ENCODE measurements at places on chromosomes 3 and 15.

DNA sequence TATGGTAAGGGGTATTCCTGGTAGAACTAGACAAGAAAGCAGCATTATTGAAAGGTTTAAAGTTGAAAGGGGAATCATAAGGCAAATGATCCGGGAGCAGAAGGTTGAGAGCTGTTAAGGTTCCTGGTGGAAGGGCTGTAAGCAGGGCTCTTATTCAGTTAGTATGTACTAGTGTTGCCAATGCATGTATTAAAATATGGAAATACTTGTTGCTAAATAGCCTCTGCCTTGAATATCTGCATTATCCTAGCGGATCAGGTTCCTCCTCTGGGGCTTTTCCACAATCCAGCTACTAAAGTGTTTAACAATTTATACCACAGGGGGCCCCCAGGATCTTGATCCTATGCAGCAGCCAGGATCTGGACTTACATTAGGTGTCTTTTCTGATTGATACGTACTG is 7.3 kb upstream of the COPB2 start:
- no peak for DNase-seq

GRCh38 chr15:70566047-70566835 is 197.1 kb downstream of the UACA start:
- no peak for DNase-seq

DNA sequence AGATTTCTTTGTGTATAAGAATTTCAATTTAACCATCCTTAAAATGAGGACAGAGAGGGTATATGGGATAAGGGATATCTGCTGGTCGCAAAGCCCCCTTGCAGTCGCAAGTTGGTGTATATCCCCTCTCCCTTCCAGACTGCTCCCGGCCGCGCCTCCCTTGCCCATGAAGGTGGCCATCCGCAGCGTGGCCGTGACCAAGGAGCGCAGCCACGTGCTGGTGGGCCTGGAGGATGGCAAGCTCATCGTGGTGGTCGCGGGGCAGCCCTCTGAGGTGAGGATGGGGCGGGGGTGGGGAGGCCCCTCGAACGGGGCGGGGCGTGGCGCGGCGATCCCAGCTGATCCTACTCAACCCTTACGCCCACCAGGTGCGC is 29.4 kb downstream of the NBEAL2 start:
- no peak for DNase-seq

DNA sequence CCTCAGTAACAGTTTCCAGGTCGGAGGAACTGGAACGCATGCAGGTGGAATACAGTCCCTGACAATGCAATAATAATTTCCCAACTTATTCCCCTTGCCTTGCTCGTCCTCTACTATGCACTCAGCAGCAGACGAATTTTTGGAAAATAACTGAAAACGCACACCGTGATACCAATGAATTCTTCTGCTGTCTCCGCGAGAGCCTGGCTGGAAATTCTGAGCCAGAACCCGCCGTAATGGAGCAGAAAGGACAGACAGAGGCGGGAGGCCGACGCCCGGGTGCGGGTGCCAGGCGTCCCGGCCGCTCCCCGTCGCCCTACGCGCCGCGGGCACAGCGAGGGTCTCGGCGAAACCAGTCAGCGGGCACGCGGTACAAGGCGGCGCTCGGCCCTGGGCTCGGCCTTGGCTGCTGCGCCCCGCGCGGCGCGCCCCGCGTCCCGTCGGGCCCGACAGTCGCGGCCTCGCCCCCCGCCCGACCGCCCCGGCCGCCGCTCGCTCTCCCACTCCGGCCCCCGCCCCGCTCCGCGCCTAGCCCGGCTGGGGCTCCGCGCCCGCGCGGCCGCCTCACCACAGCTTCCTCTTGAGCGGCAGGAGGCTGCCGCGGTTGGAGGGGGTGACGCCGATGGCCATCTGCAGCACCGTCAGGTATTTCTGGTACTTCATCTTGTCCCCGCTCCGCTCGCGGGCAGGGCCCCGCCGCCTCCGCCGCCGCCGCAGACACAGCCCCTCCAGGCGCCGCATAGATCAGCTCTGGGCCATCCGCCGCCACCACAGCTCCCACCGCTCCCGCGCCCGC is 114.5 kb upstream of the GOLGA8J start:
- no peak for DNase-seq

GRCh38 chr3:120093911-120094775 is at the start of gene GSK3B:
TSS of gene GSK3B (minus strand) at chr3:120094447. CDS start at chr3:120093434, 1,013 bp downstream.
- DNase-seq, result peak; percentile 97

GRCh38 chr3:43296565-43296964 is 10.2 kb downstream of the SNRK start:
- peak; percentile 29 for DNase-seq

GRCh38 chr15:86121568-86122225 is 42.0 kb downstream of the AGBL1 start:
- no peak for DNase-seq

DNA sequence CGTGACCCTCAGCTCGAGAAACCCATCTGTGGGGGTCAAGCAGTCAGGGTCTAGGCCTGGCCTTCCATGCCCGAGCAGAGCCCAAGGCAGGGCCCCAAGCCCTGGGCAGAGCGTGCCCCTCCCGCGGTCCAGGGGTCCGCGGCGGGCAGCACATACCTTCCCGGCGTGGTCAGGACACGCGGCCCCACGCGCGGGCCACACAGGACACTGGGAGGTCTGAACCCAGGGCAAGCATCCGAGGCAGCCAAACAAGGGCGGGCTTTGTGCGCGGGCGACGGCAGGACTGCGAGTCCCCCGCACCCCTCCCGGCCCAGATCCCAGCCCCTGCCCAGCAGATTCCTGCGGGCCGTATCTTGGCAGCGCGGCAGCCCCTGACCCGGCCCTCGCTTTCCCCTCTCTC is 61.6 kb upstream of the ACAN start:
- DNase-seq, result no peak

DNA sequence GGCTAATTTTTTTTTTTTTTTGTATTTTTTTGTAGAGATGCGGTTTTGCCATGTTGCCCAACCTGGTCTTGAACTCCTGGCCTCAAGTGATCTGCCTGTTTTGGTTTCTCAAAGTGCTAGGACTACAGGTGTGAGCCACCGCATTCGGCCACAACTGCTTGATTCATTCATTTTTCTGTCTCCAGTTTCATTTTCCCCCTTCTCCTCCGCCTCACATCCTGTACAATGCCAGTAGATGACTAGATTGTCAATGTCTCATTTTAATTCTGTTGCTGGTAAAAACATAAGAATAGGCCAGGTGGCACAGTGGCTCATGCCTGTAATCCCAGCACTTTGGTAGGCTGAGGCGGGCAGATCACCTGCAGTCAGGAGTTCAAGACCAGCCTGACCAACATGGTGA is 12.0 kb upstream of the ZNF592 start:
- peak; percentile 42 for DNase-seq

Data from stimulated activated CD8-positive, alpha-beta memory T cell treated with anti-CD3 and anti-CD28 coated beads, Interleukin-4, amount 100 ng/mL, for 24 hours (primary cell).